ENCODE measurements at places on chromosomes 2 and 18.

GRCh38 chr18:45357686-45358470, 257.4 kb upstream of the SLC14A2 start:
- no peak for DNase-seq

GRCh38 chr2:178550352-178550751, 70.1 kb downstream of the PLEKHA3 start:
- DNase-seq, result peak; percentile 6

- no peak for DNase-seq
Measured at GRCh38 chr2:207683438-207683837, 28.0 kb upstream of the CCNYL1 start.

DNA sequence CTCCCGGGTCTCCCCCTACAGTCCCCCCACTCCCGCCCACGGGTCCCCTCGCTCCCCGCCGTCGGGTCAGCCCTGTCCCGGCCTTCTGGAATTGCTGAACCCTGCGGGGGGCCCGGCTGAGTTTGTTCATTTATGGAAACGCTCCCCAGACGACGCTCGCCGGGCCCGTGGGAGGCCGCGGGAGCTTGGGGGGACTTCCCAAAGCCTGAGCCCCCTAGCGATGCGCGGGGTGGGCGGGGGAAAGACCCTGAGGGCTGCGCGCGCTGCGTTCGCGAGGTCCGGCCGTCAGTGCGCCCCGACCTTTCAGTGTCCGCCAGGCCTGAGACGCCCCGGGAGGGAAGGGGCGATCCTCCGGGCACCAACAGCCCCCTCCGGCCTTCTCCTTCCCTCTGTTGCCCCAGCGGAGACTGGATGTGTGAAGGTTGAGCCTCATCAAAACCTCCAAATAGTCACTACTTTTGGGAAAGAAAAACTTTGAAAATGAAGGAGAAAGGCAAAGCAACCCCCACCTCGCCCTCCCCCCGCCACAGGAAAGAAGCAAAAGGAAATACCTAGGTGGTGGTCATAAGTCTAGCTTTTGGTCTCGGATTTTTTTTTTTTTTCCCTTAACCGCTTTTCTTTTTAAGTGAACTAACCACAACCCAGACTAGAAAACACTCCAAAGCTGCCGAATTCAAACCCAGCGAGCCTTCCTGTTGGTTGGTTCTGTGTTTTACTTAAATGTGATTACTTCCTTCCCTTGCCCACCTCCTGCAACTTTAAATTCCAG, 509 bp upstream of the CYS1 start:
- DNase-seq, result peak; percentile 3

GRCh38 chr18:79069717-79070151, 540 bp downstream of the ATP9B start:
- DNase-seq, result peak; percentile 14

- DNase-seq, result no peak
Measured at GRCh38 chr2:189178054-189178453, 1.5 kb downstream of the COL5A2 start.
